Cerebellar nuclear complex (tissue), 1 donor: ENCODE measurements at places on chromosomes 7 and 10.

DNA sequence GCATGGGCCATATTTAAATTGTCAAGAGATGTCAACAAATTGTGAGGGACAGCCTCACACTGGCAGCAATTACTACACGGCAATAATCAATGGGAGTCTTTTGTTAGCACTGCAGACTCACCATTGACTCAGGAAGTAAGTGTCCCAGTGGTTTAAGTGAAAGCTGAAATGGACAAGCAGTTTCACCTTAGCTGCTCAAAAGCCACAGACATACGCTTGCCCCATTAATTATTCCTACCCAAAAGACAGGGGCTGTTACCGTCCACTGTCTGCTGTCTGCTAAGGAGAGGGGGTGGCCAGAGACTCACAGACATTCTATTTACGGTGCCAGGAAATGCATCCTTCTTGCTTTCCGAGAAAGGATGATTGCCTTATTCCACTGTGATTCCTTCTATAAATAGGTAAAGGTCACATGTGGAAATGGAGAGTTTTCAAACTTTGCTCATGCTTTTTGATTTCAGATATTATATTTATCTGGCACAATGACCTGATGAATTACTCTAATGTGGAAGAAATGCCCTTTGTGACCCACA is 309.7 kb upstream of the NFE2L3 start:
- DNase-seq: no peak

DNA sequence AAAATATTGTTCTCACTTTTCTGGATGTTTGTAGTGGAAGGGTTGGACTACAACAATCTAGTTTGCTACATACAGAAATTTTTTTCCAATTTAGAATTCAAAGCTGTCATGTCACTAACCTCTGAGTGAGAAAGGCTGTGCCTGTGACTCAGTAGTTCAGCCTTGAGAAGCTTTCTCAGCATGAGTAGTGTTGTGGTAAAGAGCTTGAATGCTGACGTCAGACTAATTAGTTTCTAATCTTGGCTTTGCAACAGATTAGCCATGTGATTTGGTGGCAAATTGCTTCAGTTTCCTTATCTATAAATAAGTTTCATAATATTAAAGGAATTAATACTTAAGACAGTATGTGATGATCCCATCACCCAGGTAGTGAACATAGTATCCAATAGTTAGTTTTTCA is 83.8 kb downstream of the ABCA13 start:
- no peak for DNase-seq

GRCh38 chr10:47457826-47458225 is 26.1 kb downstream of the ANXA8 start:
- DNase-seq: no peak

DNA sequence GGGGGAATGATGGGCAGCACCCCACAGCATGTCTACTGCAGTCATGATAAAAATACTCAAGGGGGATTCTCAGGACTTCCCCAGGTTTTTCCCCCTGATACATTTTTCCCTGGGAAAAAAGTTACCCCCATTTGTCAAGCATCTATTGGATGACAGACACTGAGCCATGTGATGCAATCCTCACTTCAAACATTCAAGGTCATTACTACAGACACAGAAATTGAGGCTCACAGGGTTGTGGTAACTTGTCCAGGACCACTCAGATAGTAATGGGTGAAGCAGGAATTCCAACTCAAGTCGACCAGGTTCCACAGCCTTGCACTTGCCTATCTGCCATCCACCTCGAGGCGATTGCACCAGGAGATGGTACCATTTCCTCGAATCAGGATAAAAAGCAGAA is 31.7 kb downstream of the PPP1R3C start:
- DNase-seq: no peak

DNA sequence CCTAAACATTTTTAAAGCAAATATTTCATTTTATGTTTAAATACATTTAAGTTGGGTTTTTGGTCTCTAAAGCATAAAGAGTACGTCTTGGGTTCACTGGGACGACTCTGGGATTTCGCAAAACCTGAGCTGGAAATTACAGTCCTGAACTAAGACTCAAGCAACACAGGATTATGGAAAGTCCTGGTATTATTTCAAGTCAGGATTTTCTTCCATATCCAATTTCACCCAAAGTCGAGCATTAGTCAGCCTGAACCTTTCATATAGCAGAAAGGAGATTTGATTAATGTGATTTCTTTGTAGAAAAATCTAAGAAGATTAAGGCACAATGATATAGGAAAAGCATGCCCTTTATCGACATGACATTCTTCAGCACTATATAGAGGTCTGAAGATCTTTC is 100.0 kb downstream of the MTERF1 start:
- DNase-seq: no peak

GRCh38 chr7:21125297-21125696 is 302.6 kb upstream of the SP4 start:
- no peak for DNase-seq

- no peak for DNase-seq
These were observed 222.1 kb downstream of the GLI3 start for GRCh38 chr7:42014625-42015618.

GRCh38 chr10:132528064-132528691 is 9.4 kb upstream of the INPP5A start:
- no peak for DNase-seq

DNA sequence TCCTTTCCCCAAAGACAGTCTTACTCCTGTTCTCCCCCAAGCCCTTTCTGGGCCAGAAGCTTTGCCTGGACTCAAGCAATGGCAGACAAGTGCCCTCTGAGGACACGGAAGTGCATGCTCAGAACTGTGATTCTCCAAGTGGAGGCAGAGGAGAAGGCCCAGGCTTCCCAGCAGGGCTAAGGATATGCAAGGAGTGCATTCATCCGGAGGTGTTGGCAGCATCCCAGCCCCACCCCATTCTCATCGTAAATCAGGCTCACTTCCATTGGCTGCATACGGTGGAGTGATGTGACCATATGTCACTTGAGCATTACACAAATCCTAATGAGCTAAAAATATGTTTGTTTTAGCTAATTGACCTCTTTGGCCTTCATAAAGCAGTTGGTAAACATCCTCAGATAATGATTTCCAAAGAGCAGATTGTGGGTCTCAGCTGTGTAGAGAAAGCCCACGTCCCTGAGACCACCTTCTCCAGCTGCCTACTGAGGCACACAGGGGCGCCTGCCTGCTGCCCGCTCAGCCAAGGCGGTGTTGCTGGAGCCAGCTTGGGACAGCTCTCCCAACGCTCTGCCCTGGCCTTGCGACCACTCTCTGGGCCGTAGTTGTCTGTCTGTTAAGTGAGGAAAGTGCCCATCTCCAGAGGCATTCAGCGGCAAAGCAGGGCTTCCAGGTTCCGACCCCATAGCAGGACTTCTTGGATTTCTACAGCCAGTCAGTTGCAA is 1.4 kb upstream of the RBP3 start:
- no peak for DNase-seq

DNA sequence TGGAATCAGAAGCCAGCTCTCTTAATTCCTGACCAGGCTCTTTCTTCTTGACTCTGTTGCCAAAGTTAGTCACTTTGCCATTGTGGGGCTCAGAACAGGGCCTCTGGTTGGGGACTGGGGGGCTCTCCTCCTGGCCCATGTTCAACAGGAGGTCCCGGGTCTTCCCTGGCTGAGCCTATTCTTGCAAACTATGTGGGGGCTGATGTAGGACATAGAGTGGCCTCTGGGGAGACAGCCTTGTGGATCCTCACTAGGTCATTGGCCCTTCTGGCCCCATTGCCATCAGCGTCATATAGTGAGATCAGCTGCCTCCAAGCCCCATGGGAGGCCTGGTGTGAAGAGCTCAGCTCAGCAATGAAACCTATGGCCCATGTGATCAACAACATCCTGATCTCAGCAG is 77.6 kb upstream of the LEP start:
- no peak for DNase-seq

DNA sequence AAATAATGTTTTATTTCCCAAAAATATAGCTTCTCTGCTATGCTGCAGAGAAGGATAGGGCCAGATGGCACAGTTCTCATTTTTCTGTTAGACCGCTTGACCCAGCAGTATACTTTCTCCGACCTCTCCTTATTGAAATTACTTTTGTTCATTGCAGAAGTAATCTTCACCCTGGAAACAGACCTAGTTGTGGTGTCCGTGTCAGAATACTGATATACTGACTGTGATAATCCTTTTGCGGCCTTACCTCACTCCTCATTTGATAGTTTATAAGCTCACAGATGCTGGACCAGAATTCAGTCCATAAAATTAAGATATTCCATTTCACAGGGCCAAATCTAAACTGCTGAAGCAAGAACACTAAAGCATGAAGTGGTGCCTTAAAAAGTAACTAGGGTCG is 260.6 kb upstream of the DKK1 start:
- DNase-seq: no peak

DNA sequence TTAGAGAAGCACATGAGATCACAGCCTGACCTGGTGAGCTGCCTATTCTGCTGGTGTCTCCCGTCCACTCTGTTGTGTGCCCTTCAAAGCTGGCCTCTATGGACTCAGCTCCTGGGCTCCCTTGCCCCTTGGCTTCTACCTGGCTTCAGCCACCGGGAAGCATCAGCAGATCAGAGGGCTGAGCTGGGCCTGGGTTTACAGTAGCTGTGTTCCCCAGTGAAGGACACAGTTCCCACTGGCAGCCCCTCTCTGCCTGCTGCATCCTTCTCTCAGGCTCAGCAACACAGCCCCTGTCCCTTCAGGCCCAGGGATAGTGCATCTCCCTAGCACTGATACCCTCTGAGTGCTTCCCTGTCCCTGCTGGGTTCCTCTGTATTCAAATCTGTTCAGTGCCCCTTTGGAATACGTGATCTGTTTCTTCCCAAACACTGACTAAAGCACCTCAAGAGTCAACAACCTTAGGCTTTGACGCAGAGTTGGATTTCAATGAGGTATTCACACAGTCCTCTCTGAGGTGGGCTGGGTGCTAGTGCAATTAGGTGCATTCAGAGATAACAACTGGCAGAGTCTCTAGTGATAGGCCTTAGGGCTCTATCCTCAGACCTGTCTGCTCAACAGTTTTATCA is 109.8 kb downstream of the GRID1 start:
- no peak for DNase-seq

DNA sequence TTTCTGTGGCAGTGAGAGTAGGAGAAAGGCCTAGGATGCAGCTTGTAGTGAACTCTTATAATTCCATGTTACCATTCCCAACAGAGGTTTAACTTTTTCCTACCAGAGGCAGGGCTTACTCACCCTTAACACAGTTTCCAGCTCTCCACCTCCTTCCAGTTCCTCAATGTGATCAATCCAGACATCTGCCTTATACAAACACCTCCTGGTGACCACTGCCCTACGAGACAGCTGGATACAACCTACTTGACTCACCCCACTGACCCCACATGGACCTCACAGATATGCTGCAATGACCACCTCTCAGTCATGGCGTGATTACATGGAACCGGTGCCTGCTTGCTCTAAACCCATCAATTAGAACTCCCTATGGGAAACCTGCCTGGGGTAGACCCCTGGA is 326.5 kb downstream of the TNS3 start:
- DNase-seq: no peak

- DNase-seq: no peak
These were observed 514 bp downstream of the RADIL start for GRCh38 chr7:4883033-4883371.

DNA sequence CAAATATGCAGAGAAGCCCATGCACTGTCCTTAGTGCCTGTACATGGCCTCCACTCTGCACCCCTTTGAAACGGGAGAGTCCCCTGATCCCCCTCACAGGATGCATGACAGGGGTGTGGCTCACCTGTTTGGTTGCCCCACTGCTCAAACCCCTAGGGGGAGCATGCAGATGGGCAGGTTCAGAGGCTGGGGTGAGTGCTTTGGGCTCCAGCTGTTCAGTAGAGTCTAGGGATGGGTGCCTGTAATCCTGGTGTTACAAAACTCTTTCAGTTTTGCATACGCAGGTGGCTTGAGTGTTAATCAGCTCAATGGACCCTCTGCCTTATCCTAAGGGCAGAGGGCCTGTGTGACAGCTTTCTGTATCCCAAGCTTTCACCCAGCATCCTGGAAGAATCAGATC is 7.8 kb upstream of the SFTPA1 start:
- no peak for DNase-seq

GRCh38 chr7:68319061-68319460 is 1279.2 kb upstream of the AUTS2 start:
- no peak for DNase-seq

DNA sequence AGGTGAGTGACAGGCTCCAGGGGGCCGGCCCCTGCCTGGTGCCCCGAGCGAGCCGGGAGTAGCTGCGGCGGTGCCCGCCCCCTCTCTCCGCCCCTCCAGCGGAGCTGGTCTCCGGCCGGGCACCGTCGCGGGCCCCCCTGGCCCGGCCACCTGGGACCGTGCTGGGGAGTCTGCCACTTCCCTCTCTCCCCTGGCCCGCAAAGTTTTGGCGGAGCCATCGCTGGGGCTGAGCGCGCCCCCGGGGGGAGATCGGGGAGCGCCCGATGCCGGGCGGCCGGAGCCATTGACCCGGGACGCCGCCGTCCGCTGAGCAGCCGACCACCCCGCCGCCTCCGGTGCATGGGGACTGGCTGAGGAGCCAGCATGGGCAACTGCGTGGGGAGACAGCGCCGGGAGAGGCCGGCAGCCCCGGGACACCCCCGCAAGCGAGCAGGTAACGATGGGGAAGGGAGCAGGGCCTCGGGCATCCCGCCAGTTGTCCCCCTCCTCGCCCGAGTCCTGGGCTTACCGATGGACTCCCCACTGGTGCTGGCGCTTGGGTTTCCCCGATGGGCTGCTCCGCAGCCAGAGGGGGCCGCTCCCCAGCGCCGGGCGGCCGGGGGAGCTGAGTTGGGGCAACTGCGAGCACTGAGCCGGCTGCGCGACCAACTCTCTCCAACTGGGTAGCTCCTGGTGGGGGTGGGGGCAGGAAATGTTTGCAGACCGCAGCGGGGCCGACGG is at the start of gene UBTD1:
Gene UBTD1 (plus strand): TSS at position 84 of the 720 bp plus-strand sequence. CDS start 280 bp downstream, at position 364.
- no peak for DNase-seq

- DNase-seq: no peak
These were observed 97.2 kb downstream of the SLC25A13 start for GRCh38 chr7:96224685-96225084.

DNA sequence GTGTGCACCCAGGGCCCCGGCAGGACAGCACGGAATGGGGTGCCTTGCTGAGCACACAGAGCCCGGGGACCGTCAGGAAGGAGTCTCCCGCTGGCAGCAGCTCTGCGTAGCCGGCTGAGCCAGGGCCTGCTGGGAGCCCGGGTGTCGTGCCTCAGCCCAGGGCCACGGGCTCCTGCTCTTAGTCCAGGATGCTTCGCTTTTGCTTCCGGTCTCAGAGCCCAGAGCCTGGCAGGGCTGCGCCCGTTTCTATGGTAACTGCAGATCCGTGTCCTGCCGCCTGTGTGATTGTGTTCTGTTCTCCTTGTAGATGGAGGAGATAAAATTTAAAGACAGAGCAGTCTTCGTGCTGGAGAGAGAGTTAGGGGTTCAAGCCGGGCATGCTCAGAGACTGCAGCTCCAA is 53.7 kb upstream of the DPYSL4 start:
- peak; percentile 70 for DNase-seq

GRCh38 chr10:32150532-32151101 is 94.4 kb upstream of the KIF5B start:
- DNase-seq: no peak

DNA sequence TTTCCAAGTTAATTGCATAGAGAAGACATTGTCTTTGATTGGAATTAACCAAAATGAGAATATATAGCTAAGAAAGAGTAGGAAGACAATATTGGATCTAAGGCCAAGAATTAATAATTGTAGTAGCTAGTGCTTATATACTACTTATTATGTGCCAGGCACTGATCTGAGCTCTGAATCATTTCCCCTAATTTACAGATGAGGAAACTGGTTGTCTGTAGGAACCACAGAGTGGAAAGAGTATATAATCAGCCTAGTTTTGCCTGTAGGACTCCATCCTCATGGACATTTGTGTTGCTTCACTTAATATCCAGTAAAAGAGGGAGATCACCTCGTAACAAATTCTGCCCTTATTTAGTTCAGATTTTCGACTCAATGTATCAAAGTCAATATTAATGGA is 127.9 kb downstream of the ARID5B start:
- DNase-seq: no peak

GRCh38 chr10:131795761-131796160 is 105.0 kb upstream of the PPP2R2D start:
- DNase-seq: no peak
